ENCODE measurements at places on chromosomes 4 and X.

- peak; percentile 17 for DNase-seq
Observed at GRCh38 chrX:110086916-110087484, 84.1 kb downstream of the TMEM164 start.

DNA sequence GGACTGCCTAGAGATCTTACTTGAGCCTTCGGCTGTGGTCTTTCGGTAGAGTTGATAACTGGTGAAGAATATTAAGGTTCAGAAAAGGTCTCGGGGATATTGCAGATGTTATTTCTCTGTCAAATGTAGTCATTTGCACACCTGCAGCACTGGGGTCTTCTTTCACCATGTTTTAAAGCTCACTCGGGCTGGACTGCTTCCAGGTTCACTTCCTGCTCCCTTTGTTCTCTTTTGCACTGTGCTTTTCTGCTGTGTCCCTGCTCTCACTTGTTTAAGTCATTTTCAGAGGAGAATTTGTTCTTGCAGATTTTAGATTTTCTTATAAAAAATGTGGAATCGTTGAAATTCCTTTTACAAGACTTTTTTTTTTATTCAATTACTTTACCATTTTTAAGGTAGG, 68.5 kb downstream of the BMPR1B start:
- DNase-seq, result no peak

- DNase-seq, result peak; percentile 90
Observed at GRCh38 chr4:76948443-76949275, 893 bp upstream of the SEPTIN11 start.

GRCh38 chrX:78104447-78105176, 564 bp downstream of the PGK1 start:
- peak; percentile 20 for DNase-seq

DNA sequence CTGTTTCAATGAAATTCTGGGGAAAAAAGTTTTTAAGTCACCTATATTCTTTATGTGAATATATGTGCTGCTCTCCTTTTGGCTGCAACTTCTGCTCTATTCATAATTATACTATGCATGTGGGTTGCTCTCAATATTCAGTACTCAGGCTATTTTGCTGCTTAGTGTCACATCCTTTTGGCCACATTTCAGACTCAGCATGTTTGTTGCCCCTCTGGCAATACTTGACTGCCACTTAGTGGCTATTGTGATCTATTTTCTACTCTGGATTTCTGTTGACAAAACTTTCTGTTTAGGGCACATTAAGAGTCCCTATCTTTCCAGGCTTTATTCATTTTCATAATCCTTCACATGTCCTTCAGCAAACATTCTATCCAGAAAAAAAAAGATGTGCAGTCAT, 15.8 kb upstream of the CT45A1 start:
- no peak for DNase-seq

DNA sequence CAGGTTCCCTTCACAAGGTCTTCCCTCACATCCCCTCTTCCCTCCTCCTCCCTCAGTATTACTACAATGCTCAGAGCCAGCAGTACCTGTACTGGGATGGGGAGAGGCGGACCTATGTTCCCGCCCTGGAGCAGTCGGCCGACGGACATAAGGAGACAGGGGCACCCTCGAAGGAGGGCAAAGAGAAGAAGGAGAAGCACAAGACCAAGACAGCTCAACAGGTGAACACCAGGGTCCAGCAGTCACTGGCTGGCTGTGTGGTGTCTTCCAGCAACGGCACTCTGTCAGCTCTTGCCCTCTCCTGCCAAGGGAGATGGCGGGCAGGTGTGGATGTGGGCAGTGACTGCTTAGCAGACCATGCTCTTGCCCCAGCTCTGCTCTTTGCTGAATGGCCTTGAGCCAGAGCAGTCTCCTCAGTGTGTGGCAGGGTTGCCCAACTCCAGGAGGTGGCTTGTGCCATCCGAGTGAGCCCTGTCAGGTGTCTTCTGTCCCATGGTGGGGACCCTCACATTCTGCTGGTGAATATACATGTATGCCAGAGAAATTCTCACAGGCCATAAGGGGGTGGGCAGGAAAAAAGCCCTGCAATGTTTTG, 11.4 kb upstream of the UBA1 start:
- DNase-seq, result no peak

DNA sequence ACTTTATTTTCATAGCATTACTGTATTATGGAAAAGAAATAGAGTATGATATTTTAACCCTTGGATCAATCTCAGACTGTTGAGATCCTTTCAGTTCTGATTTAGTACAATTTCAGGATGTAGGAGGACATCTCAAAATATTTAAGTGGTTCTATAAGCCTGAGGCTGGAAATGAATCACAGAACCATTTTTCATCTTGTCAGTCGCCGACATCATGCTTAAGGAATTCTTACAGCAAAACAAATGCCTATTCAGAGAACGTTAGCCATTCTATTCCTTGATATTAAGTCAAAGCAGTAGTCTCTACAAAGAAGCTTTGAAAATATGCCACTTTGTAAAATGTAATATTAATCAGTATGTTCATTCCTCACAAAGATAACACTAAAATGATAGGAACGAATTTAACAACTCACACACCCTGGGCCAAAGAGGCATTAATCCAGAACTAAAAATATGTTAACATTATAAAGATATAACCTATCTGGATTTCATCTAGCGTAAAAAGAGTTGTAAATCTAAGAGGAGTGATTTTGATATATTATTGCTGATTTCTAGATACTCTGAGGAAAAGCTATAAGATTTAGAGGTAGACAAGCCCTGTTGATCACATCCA, 152.0 kb downstream of the GASK1B start:
- no peak for DNase-seq

DNA sequence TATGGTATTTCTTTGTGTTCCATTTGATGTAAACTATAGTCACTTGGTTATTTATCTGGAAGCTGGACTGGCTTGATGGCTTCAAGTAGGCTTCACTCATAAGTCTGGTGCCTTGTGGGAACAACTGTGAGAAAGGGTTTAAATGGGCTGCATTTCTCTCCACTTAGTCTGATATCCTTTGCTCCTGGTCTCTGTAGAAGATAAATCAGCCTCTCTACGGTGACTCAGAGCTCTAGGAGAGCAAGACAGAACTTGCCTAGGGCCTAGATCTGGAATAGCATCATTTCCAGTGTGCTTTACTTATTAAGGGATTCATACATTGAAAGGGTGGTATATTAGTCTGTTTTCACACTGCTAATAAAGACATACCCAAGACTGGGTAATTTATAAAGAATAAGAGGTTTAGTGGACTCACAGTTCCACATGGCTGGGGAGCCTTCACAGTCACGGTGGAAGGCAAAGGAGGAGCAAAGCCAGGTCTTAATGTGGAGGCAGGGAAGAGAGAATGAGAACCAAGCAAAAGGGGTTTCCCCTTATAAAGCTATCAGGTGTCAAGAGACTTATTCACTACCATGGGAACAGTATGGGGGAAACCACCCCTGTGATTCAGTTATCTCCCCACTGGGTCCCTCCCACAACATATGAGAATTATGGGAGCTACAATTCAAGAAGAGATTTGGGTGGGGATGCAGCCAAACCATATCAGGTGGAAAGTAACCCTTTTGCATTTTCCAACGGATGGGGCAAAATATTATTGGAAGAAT, 1746.4 kb upstream of the PCDH7 start:
- no peak for DNase-seq

DNA sequence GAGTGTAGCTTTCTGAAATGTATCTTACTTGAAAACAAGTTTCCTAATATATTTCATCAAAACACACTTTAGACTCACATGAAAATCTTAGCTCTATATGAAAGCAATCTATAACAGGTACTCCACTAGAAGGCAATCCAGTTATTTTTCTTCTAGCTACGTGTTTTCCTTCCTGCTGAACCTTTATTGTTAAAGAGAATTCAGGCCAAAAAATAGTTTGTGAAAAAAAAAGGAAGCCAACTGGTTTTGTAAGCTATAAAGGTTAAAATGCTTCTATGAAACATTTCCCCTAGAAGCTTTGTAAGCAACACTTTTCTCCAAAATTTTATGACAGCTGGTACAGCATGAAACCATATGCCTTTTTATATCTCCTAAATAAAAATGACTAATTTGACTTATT, 304.7 kb upstream of the DIAPH2 start:
- DNase-seq, result no peak

GRCh38 chr4:36255577-36255976, 11.3 kb upstream of the ARAP2 start:
- DNase-seq, result no peak

GRCh38 chrX:75061701-75062100, 94.4 kb downstream of the ABCB7 start:
- no peak for DNase-seq

GRCh38 chrX:150767475-150768131, 74.4 kb downstream of the MTMR1 start:
- DNase-seq, result no peak

DNA sequence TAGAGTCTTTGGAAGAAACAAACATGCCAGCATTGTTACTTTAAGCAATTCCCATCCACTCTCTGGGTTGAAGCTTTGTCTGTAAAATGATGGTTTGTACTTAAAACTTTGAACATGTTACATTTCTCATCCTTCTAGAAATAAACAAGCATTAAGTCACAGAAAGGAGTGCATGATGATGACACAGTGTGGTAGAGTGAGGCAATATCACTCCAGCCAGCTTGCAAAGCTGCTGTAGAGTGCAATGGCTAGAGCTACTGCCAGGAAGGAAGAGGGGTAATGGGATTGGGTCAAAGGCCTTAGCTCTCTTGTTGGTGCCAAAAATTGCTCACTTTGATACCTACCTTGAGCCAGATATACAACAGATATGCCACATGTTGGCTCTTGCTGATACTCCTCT, 12.3 kb upstream of the ENOX2 start:
- DNase-seq, result no peak

GRCh38 chr4:141705048-141705746, 68.8 kb downstream of the IL15 start:
- DNase-seq, result no peak

GRCh38 chrX:111568354-111568753, 56.9 kb downstream of the SERTM2 start:
- peak; percentile 9 for DNase-seq

DNA sequence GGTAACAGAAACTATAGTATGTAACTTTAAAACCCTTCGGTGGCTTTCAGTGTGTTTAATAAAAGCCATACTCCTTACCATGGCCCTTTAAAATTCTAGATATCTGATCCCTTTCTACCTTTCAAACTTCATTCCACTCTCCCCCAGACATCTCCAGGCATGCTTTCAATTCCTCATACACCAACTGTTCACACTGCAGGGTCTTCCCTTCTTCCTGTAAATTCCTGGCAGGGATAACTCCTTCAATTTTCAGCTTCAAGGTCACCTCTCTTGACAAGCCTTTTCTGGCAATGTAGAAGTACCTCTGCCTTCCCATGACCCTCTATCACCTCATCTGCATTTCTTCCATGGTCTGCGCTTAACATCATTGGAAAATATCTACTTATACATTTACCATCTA, 60.8 kb downstream of the WDFY3 start:
- no peak for DNase-seq

DNA sequence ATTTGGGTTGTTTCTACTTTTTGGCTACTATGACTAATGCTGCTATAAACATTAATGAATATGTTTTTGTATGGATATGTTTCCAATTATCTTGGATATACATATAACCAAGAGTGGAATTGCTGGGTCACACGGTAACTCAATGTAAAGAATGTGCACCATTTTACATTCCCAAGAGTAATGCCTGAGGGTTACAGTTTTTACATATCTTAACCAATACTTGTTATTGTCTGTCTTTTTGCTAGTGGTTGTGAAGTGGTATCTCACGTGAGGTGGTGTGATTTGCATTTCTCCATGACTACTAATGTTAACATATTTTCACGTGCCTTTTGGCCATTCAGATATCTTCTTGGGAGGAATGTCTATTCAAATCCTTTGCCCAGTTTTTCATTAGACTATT, 200.3 kb upstream of the MAB21L2 start:
- DNase-seq, result no peak

GRCh38 chr4:113614414-113614813, 147.1 kb downstream of the CAMK2D start:
- no peak for DNase-seq

- peak; percentile 56 for DNase-seq
Observed at GRCh38 chr4:48017108-48017571, 568 bp downstream of the NIPAL1 start.

DNA sequence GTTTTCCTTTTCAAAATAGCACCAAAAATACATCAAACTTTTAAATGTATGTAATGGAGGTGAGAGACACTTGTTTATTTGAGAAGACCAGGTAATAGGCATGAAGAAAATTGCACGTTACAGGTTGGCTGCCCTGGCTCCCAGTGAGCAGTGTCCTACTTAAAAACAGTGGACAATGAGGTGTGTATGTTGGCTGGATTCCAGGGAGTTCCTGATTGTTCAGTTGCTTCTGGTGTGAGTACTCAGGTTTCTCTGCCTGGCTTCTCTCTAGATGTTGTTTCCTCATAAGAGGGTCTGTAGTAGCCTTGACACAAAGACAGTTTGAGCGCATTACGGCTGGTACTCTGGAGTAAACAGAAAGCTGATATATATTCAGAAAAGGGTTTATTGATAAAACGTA, 29.4 kb downstream of the SNX25 start:
- no peak for DNase-seq

DNA sequence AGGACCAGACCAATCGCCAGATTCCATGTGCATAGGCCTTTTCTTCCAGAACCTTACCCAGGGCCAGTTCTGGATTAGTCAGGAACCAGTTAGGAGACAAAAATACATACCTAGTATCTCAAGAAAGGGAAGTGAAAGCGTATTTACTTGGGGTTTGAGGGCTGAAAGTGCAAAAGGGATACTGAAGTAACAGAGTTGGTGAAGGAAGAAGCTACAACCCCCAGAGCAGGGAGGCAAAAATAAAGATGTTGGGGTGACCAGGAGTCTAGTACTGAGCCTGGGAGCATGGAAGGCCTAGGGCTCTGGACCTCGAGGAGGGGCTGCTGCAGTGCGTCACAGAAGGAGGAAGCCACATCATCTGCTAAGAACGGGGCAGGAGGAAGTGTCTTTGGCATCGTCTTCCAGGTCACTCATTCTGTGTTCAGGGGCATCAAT, 38.3 kb downstream of the TKTL1 start:
- DNase-seq, result no peak

DNA sequence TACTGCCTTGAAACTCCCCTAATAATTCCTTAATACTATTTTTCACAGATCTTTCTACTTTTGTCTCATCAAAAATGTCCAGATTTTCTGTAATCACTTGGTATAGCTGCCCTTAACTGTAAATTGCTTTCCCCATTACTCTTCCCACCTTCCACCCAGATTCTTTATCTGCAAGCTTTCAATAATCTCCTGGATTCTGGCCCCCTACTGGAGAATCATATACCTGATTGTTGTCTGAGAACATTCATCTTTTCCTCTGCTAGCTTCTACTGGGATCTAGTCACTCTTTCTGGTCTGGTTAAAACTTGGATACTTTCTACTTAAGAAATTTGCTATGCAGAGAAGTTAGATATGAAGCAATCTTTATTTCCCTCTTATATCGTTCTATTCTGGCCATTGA, 552.6 kb downstream of the PCDH19 start:
- no peak for DNase-seq

DNA sequence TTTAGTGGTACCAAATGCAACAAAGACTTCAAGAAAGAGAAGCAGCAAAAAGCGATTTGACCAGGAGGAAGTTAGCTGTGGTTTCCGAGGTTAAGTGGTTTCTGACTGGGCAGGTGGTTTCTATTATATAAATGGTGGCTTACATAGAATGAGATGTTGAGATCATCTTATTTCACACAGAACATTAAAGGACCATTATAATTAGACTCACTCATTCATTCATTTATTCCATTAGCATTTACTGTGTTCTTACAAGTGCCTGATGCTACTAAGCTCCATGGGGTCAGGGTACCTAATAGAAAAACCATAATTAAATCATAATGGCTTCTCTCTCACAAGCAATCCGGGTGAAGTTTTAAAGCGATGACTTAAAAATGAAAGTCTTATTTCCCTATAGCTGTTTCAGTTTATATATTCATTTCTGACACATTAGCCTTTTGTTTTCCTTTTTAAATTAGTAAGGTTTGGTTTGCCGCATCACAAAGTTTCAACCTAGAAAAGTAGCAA, 10.6 kb downstream of the TSPAN6 start:
- DNase-seq, result no peak

Measured in HuH-7 (cell line).